ENCODE measurements at places on chromosomes 11 and 22.
A peak's percentile ranks its signal among the peaks of the same experiment; 100 is the strongest.

GRCh38 chr22:32590556-32590955 lies 115.9 kb downstream of the FBXO7 start:
- DNase-seq: no peak

GRCh38 chr22:40001800-40002577 lies 7.2 kb downstream of the FAM83F start:
- no peak for DNase-seq

- DNase-seq: no peak
These were observed 291.1 kb upstream of the C11orf87 start for GRCh38 chr11:109130910-109131309.

GRCh38 chr22:46297151-46297812 lies 612 bp downstream of the GTSE1 start:
- DNase-seq: no peak

- no peak for DNase-seq
These were observed 1.9 kb downstream of the ACR start for GRCh38 chr22:50739894-50740293.

- no peak for DNase-seq
These were observed 77.9 kb upstream of the OR5AK2 start for GRCh38 chr11:56910785-56911184.

- DNase-seq: no peak
These were observed 273.3 kb downstream of the BUD13 start for GRCh38 chr11:116499396-116500003.

GRCh38 chr11:9090488-9091043 lies 833 bp downstream of the SCUBE2 start:
- DNase-seq: no peak

DNA sequence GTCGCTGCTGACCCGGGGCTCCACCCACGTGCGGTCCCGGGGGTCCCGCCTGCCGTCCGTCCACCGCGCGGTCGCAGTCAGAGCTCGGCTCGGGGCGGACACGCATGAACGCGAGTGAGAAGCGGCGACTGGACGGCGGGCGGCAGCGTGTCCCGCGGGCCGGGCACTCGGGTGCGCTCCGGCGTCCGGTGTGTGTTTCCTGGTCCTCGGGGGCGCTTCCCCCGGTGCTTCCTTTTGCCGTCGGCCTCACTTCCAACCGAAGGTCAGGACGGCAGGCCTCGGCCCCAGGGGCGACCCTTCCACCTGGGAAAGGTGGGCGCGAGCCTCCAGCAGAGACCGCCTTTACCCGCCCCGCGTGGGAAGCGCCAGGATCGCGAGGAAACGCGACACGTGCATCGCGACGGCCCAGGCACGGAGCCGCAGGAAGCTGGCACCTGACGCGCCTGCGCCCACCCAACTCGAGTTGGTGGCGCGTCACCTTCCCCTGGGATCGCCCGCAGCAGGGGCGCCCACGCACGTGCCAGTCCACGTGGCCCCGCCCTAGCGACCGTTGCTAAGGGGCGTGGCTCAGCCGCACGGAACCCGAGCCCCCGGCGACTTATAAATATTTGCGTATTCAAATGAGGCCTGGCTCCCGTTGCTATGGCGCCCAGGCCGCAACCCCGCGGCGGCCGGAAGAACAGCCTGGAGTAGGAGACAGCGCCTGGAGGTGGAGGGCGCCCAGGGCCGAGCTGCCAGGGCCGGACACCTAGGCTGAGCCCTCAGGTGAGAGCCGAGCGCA lies at the start of gene LRRC56:
TSS of gene LRRC56 (plus strand) at position 687 of the 781 bp plus-strand sequence. CDS start 3,158 bp downstream, outside the sequence.
- peak; percentile 83 for DNase-seq

- peak; percentile 9 for DNase-seq
These were observed 92.8 kb upstream of the APOA1 start for GRCh38 chr11:116930177-116930576.

GRCh38 chr22:47043835-47044721 lies 281.6 kb downstream of the TBC1D22A start:
- DNase-seq: no peak

- no peak for DNase-seq
These were observed 412.7 kb downstream of the ETS1 start for GRCh38 chr11:128174465-128175291.

- no peak for DNase-seq
These were observed 64.9 kb downstream of the DEPDC5 start for GRCh38 chr22:31818481-31819392.

- DNase-seq: no peak
These were observed 477.8 kb downstream of the BRD1 start for GRCh38 chr22:49349841-49350381.

- DNase-seq: no peak
These were observed 217.6 kb downstream of the CADM1 start for GRCh38 chr11:115286614-115287013.

- no peak for DNase-seq
These were observed 11.9 kb downstream of the HIPK3 start for GRCh38 chr11:33268945-33269540.

DNA sequence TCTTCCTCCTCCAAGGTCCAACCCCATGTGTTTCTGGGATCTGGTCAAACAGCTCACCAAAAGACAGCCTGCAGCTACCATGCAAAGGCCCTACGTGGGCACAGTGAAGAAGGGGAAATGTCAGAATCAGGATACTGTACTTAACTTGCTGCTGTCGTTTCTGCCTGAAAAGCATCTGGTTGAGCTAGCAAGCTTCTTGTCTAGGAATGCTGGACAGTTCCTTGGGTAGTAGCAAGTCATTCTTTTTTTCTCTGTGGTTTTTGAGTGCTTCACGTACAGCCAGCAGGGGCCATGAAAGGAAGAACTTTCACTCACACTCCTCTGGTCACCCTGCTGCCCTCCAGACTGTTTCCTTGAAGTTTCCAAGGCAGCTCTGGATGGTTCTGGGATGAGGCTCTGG lies 24.7 kb downstream of the RCOR2 start:
- DNase-seq: no peak

DNA sequence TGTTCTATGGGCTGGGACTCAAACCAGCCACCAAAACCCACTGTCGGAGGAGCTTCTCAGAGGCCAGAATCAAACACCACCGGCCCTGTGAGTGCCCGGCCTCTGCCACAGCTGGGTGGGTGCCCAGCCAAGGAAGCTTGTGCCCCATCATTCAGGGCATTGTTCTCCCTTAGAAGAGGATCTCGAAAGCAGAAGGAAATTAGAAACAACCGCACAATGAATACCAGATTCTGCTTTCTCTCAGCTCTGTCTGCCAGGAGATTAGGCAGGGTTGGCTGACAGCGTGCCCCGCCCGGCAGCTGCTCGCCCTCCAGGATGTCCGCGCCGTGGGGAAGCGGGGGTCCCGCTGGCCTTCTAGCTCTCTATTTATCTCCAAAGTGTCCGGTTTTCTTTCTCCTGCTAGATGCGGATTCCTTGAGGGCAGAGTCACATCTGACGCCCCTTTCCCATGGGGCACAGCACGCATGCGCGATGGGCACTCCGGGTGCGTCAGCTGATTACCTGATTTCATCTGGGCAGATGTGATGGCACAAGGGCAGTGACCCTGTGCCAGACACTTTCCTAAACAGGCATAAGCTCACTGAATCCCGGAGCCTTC lies 25.5 kb downstream of the SCGB1A1 start:
- DNase-seq: peak; percentile 11

- DNase-seq: no peak
These were observed 146.2 kb downstream of the RBFOX2 start for GRCh38 chr22:35882211-35883030.

- DNase-seq: no peak
These were observed 27.5 kb downstream of the KIAA0930 start for GRCh38 chr22:45212992-45213751.

GRCh38 chr11:29844031-29844430 lies 172.8 kb downstream of the KCNA4 start:
- DNase-seq: no peak

DNA sequence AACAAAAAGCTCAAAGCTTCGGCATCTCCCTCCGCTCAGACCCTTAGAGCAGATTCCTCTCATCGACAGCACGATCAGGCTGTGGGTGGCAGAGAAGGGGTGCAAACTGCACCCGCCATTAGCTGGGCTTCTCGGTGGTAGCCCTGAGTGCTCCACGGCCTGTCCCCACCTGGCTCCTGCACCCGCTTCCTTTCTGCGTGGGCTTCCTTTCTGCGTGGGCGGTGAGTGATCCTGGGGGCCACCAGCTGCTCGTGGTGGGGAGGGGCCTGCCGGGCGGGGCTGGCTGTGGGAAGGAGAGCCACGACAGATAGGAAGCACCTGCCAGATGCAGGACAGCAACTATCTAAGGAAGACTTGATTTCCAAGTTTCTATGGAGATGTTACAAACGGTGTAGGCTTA lies 55.0 kb downstream of the BRD1 start:
- DNase-seq: no peak

GRCh38 chr11:7494086-7494745 lies 8.9 kb downstream of the OLFML1 start:
- no peak for DNase-seq

GRCh38 chr11:13384908-13385640 lies 77.9 kb downstream of the BTBD10 start:
- DNase-seq: no peak

DNA sequence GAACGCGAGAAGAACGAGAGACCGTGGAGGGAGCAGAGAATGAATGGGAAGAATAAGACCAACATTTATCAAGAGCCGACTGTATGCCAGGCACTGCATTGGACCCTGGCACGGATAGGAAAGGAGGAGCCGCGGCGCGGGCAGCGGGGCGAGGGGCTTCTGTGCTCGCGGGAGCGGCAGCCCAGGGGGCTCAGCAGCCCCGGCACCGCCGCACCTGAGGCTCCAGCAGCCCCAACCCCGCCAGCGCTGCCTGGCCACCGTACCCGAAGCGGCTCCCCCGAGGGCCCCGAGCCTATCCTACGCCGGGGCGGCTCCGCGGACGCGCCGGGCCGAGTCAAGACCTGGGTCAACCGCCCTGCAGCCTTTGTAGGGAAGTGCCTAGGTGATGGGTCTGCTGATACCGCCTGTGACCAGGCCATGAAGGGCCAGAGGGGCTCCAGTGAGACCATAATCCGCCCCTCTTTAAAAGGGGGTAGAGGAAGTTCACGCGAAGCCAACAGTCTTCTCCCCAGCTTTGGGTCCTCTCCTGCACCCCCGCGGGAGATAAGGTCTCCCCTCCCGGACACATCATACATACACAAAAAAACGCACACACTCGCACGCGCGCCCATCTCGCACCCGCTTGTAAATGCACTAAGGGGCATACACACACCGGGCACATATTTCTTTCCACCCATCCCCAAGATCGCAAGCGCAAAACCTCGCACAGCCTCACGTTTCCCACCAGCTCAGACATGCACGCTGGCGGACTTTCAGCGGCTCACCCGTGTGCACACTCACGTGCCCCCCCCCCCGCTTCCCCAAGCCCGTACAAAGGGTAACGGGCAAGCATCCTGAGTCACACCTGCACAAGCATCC lies 935 bp upstream of the RTN4RL2 start:
- DNase-seq: no peak

GRCh38 chr11:94784884-94785283 lies 16.7 kb downstream of the AMOTL1 start:
- no peak for DNase-seq

- no peak for DNase-seq
These were observed 79.7 kb downstream of the C22orf31 start for GRCh38 chr22:28981818-28982499.

- DNase-seq: no peak
These were observed 14.2 kb downstream of the P2RY6 start for GRCh38 chr11:73286240-73286810.

- no peak for DNase-seq
These were observed 16.4 kb upstream of the RFPL3 start for GRCh38 chr22:32341122-32341740.

- no peak for DNase-seq
These were observed 36.6 kb downstream of the ZBTB44 start for GRCh38 chr11:130278151-130278550.

DNA sequence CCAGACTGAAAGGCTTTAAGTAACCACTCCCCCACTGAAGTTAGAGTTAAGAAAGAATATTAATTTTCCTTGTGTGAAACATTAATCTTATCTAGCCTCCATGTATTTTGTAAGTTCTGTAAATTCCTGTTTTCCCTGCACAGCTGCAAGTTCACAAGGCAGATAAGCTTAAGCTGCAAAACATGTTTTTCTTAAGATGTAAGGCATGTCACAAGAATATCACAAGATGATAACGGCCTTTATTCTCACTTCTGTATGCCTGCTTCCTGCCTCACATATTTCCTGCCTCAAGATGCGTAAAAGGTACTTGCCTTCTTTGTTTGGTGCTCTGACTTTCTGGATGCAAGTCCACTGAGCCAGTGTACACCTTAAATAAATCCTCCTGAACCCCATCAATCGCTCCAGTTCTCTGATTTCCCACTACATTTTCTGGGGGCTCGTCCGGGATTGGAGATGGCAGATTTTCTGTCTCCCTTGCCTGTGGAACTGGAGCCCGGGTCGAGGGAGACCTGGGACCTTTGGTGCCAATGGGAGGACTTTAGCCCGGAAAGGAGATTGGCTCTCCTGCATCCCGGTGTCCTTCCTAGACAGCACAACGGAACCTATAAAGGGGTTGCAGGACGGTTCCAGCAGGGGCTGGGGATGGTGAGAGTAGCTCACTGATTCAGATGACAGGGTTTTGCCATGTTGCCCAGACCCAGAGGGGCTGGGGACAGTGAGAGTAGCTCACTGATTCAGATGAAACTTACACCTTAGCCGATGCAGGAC lies 30.2 kb downstream of the PPARA start:
- DNase-seq: no peak

DNA sequence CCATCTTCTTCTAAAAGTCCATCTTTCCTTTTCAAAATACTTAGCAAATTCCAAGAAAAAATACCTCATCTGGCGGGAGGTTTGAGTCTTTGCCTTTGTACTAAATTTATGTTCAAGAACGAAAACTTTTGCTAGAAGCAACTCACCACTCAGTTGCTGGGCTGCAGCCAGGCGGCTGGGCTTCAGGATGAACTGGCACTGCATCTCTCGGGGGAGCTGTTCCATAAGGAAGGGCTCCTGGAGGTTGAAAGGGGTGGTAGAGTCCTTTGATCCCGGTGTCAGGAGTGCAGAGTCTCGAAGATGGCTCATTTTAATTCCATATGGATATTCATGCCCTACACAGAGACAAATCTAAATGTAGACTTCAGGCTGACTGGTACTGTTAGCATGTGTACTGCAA lies 105.8 kb downstream of the ARHGAP20 start:
- no peak for DNase-seq

- no peak for DNase-seq
These were observed 44.6 kb downstream of the LIF start for GRCh38 chr22:30201945-30202344.

DNA sequence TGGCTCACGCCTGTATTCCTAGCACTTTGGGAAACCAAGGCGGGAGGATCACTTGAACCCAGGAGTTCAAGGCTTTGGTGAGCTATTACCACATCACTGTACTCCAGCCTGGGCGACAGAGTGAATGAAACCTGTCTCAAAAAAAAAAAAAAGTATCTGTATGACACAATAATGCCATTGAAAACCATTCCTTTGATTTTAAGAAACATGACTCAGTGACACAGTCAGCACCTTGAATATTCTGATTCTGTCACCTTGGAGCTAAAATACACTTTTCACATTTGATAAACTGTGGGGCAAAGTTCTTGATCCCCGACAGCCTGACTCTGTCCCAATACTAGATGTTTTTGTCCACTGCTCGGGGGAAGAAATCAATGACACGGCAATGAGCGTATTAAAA lies 16.7 kb upstream of the ELFN2 start:
- DNase-seq: no peak

- no peak for DNase-seq
These were observed 1007.7 kb downstream of the BRD1 start for GRCh38 chr22:48819961-48820360.
